Activated CD8-positive, alpha-beta memory T cell treated with anti-CD3 and anti-CD28 coated beads for 1 hour (primary cell): ENCODE measurements at places on chromosomes 5 and 9.

GRCh38 chr5:200985-201384, 9.7 kb downstream of the LRRC14B start:
- no peak for DNase-seq

DNA sequence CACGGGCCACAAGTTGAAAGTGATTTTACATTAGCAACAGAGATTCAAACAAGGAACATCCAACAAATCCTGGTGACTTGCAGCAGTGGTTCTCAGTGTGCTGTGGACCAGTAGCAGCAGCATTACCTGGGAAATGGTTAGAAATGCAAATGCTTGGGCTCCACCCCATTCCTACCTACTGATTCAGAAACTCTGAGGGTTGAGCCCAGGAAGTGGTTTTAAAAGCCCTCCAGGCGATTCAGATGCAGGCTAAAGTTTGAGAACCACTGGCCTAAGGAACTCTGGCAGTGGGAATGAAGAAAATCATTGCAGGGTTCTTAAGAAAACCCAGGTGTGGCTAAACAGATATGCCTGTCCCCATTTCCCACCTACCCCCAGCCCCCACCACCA, 398.8 kb downstream of the ENC1 start:
- no peak for DNase-seq

GRCh38 chr5:122942164-122942914, 94.2 kb downstream of the PPIC start:
- DNase-seq: no peak

DNA sequence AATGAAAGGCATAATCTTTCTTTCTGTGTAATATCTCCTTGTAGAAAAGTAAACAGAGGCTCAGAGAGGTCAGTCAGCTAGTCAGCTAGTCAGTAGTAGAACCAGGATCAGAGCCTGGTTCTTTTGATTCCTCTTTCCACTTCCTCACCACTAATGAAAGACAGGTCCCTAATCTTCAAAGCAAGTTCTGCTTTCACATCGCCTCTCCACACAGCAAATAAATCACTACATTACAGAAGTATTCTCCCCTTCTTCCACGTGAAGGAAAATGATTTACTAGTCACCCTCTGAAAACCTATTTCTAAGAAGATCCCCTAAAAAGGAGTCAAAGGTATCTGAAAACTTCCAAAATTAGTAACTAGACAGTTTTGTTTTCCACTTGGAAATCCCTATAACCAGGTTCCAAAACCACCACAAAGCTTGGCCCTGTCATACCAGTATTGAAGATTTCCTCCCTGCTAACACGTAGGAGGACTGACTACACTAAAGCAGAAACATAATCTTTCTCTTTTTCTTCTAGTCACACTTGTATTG, 140.5 kb upstream of the TARS1 start:
- DNase-seq: no peak

GRCh38 chr5:113269023-113269997, 165.5 kb downstream of the TSSK1B start:
- DNase-seq: no peak

- no peak for DNase-seq
These were observed 96.5 kb upstream of the CAST start for GRCh38 chr5:96565582-96566265.

- no peak for DNase-seq
These were observed 294.6 kb upstream of the SLC24A2 start for GRCh38 chr9:20083390-20083789.

DNA sequence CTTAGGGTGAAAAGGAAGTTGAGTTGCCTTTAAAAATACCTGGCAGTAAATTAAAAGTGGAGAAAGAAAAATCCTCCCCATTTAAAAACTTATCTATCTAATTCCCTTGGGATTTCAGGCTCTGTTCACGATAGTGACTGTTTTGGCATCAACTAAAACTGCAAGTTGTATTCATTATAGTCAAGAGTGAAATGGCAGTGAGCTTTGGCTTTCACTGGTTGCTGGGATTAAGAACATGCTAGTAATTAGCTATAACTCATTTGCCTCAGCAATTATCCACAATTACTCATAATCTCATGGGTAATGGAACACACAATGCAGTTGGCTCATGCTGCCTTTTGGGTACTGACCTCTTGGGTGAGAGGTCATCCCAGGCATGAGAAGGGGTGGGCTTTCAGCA, 250.1 kb downstream of the GAS1 start:
- DNase-seq: no peak

- no peak for DNase-seq
These were observed 1.6 kb downstream of the WWC1 start for GRCh38 chr5:168292786-168293696.

GRCh38 chr9:93860694-93861658, 94.2 kb downstream of the BARX1 start:
- no peak for DNase-seq

DNA sequence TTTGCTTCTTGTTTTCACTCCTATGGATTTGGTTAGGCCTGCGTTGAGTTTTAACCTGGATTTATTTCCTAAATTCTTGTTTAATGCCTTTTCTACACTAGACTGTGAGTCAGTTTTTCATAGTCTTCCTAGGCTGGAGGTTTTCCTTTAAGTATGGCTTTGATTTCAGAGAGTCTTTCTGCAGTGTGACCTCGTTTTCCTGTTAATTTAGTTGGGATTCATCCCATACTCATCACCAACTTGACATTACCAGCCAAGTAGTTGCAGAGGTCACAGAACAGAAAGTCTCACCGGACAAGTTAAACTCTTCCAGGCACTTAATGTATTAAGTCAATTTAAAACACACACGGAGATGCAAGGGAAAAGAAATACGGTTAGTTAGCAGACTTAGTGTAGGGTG, 29.7 kb upstream of the AUH start:
- DNase-seq: no peak

- DNase-seq: no peak
These were observed 233.4 kb upstream of the NR4A3 start for GRCh38 chr9:99588299-99588698.

DNA sequence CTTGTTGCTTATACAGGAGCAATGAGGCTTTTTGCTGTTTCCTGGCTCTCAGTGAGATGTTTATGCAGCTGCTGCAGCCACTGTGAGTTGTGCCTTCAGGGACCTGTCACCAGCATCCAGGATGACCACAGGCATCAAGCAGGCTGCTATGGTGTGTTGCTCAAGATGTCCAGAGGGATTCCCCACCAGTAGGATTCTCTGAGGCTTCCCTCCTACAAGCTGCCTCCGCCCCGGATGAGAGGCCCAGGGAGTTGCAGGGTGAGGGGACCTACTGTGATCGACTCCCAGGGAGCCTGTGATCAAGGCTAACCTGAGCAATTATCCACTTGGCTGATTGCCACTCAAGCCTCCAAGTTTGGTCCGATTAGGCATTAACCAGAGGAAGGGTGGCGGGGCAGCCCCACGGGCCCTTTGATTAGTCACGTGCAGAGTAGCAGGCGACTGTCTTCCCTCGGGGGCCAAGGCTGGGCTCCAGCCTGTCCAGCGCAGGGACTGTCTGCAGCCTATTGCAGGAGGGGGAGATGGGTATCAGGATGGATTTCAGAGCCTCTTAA, 1.8 kb upstream of the FAT2 start:
- no peak for DNase-seq

DNA sequence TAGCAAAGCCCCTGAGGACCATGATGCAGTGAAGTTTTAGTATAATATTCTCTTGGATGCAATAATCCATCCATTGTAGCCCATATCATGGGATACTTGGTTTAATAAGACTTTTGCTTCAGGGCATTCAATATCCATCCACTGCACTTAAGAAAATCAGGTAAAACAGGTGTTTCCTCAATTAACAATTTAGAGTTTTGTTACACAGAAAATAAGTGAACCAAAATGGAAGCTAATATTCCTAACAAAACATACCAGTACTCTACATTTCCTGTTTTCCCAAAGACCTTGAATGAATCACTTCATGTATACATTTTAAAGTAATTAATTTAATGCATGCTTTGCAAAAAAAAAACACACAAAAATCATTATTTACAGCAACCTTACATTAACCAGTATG, 305.6 kb downstream of the NR2F1-AS1 start:
- no peak for DNase-seq

GRCh38 chr5:16885635-16886365, 50.3 kb downstream of the MYO10 start:
- no peak for DNase-seq

- DNase-seq: no peak
These were observed 94.9 kb upstream of the NR4A3 start for GRCh38 chr9:99726758-99727157.

DNA sequence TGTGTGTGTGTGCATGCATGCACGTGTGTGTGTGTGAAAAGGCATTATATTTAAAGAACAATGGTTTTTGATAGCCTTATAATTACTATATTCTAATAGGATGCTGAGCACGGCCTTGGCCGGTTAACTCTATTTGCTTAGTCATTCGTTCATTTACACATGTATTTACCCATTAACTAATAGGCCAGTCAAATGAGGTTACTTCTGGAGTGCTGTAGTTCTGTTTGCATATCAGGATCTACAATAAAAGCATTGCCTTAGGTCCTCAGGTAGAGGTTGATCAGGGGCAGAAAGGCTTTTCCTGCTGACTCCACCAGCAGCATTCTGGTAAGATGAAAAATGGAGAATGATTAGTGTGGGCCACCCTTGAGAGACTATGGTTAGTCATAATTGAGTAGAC, 219.0 kb downstream of the COMMD10 start:
- DNase-seq: no peak

DNA sequence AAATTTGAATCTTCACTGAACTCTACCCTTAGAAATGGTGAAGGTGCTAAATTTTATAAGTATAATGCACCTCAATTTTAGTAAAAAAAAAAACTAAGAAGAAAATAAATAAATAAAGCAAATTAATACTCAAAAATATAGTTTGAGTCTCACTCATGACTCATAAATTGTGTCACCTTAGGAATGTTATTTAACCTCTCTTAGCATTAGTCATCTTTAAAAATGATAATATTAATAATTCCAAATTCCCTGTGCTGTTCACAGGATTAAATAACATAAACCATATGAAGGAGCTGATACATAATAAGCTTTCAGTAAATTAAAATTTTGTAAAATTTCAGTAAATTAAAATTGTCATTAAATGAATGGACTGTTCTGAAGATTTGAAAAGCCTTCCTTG, 339.8 kb upstream of the RGMB start:
- DNase-seq: no peak

DNA sequence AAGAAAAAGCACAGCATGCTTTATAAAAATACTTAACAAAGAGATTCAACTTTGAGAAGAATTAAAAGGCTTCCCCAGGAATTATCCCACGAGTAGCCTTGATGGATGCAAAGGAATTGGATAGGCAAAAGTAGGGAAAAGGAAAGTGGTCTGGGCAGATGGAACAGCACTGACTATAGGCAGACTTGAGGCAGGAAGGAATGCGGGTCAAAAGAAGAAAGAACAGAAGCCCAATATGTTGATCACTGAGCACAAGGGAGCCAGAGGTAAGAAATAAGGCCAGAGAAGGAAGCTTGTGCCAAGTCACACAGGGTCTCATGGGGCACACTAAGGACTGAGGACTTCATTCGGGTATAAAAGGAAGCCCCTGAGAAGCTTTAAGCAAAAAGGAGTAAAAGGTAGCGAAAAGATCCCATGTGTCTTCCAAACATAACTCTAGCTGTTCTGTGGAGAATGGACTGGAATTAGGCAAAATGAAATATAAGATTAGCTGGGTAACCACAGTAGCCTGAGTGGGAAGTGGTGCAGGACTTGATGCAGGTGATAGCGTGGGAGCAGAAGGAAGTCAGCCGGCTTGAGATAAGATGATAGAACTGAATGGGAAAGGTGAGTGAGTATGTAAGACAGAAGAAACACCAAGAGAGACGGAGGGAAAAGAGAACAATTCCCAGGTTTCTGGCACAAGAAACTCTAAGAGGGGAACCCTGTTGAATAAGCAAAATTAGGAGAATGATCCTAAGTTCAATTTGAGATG, 106.6 kb downstream of the DENND1A start:
- no peak for DNase-seq

GRCh38 chr5:106415541-106415940, 1255.2 kb downstream of the EFNA5 start:
- DNase-seq: no peak

- DNase-seq: no peak
These were observed 193.0 kb downstream of the AOPEP start for GRCh38 chr9:94919376-94920098.

- DNase-seq: no peak
These were observed 64.5 kb downstream of the CEP120 start for GRCh38 chr5:123358751-123359150.

DNA sequence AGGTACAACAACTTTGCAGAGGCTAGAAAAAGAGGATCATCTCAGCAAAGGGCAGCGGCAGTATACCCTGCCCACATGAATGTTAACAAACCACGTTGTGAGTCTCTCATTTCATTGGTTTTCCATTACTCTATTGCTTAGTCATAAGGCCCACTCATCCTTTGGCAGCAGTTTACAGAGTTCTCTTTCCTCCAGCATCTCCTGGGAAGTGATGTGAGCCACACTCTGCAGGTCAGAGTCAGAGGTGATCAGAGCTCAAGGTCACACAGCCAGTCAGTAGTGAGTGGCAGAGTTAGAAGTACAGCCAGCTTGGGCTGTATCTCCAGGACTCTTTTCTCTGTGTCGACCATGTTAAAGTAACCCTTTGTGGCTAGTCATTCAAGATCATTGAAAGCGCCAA, 599.6 kb upstream of the GRAMD2B start:
- no peak for DNase-seq

GRCh38 chr9:12766357-12766756, 8.5 kb upstream of the LURAP1L start:
- DNase-seq: no peak

DNA sequence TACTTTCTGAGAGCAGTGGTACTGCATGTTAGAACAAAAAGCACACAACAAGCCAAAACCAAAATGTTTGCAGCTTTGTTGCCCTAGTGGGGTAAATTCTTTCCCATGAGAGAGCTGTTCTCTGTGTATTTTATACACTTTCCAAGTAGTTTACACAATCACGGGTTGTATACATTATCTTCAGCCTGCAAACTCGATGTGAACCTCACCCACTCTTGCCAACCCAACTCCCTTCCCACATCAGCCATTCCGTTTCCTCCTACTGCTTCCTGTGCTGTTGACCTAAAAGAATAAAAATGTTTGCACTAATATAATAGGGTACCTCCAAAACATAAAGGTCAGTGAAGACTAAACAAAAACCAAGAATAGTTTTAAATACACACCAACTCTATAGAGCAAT, 47.0 kb downstream of the IQGAP2 start:
- no peak for DNase-seq
